ENCODE measurements at places on chromosomes 12 and 14.
A peak's percentile ranks its signal among the peaks of the same experiment; 100 is the strongest.

DNA sequence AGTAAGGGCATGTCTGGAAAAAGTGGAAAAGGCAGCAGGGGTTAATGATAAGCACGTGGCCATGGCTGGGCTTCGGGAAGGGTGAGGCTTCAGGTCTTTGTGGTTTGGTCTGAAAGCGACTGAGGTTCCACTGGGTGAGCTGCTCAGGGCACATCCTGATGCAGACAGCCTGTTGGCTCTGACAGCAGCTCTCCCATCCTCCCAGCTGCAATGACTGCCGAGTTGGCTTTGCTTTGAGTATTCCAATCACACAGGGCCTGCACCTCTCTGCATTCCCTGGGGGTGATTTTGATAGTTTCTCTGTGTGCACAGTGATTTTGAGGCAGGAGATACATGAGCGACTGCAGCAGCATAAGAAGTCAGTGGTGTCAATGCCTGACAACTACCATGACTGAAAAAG is 390.7 kb downstream of the APAF1 start:
- H3K27ac ChIP-seq, result no peak overlapping the region
- no peaks in the 10 kb centered on the region for H3K4me1 ChIP-seq
- DNase-seq, result no peak
- no peaks in the 10 kb centered on the region for H3K27me3 ChIP-seq

GRCh38 chr12:75725521-75726111 is 214.2 kb upstream of the KRR1 start:
- peaks cover 13% of the 10 kb centered on the region for H3K27me3 ChIP-seq
- H3K4me3 ChIP-seq, result no peak overlapping the region

DNA sequence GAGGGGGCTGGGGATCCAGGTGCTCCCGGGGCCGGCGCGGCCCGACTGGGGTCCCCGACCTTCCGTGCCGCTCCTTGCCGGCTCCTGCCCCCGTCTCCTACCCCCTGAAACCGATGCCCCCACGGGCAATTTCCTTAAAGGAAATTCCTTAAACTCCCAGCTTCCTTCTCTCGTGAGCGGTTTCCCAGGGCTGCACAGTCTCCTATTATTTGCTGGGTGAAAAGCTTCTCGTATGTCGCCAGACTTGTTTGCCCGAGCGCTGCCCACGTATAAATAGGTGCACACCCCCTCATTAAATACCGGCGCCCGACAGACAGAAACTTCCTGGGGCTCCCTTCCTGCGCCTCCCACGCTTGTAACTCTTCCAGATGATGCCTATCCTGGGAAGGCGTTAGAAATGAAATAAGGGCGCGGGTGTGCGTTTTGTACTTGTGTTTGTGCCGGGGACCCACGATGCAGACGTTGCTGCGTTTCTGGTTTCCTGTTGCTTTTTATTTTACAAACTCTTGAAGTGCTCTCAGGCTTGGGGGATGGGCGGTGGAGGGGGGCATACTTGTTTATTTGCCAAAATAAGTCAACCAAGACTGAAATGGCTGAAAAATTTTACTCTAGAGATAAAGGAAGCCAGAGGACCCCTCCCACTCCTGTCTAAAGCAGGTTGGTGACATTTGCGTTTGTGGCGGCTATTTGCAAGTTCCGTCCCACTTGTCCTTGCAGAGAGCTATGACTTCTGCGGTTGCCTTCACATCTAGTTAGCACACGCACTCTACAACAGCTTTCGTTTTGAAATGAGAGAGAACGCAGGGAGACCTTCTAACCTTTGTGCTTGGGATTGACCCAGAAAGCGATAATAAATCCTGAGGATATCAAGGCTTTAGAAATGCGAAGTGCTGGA is 1.0 kb downstream of the HIP1R start:
- peak; percentile 75 for DNase-seq
- peaks cover 3% of the 10 kb centered on the region for H3K36me3 ChIP-seq
- peaks cover 49% of the 10 kb centered on the region for H3K4me1 ChIP-seq
- H3K27ac ChIP-seq, result peak overlapping the region; percentile 74
- peak overlapping the region; percentile 99 for H3K4me3 ChIP-seq

GRCh38 chr14:73003681-73004080 is 23.2 kb downstream of the ZFYVE1 start:
- H3K4me3 ChIP-seq, result no peak overlapping the region
- H3K4me1 ChIP-seq, result peaks cover 13% of the 10 kb centered on the region
- H3K36me3 ChIP-seq, result peaks cover 1% of the 10 kb centered on the region

DNA sequence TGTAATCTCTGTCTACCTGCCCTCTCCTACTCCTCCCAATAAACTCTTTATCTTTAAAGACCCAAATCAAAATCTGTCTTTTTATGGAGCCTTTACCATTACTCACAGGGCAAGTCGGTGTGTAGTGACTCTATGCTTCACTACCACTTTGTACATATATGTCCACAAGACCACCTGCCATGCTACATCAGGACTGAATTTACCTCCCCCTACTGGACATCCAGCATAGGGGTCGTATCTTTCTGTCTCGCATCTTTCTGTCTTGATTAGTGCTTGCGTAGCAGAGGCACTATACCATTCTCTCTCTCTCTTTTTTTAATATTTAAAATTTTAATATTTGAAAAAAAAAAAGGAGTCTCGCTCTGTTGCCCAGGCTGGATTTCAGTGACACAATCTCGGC is 587.5 kb downstream of the SOX5 start:
- no peaks in the 10 kb centered on the region for H3K4me1 ChIP-seq
- no peak for DNase-seq
- no peak overlapping the region for H3K4me3 ChIP-seq

- H3K4me3 ChIP-seq, result no peak overlapping the region
- no peaks in the 10 kb centered on the region for H3K36me3 ChIP-seq
- H3K4me1 ChIP-seq, result peaks cover 29% of the 10 kb centered on the region
These were observed 16.5 kb downstream of the VASH1 start for GRCh38 chr14:76777721-76778120.

DNA sequence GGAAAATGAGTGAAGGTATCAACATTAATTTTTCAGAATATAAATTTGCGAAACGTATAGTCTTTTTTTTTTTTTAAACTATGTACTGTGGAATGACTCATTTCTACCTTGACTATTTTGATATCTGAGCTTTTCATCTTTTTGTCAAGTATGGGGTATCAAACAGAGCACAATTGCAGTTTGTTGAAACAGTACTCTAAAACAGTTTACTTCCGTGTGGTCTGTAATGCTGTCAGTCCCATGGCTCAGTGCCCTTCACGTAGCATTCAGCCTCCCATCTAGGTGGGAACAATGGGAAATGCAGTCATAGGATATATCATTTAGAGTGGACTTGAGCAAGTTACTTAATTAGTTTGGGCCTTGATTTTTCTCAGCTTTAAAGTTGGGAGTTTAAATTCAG is 139.5 kb downstream of the ERC1 start:
- H3K27me3 ChIP-seq, result no peaks in the 10 kb centered on the region
- no peak overlapping the region for H3K4me3 ChIP-seq
- no peak for DNase-seq
- H3K27ac ChIP-seq, result no peak overlapping the region
- H3K4me1 ChIP-seq, result peaks cover 31% of the 10 kb centered on the region

DNA sequence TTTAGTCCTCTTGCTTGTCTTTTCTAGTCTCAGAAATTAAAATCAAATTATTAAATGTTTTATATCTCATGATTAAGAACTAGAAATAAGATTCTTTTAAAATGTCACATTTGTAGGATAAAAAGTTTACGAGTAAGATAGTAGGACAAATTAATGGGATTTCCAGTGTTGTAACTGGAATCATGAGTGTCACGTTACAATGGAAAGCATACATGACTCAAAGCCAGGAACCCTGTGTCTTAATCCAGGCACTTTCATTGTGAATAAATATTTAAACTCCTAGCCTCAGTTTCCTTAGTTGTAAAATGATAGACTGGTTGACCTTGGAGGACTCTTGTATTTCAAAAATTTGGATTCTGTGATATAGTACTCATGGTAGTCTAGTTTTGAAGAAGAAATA is 84.9 kb downstream of the MIA2 start:
- H3K27me3 ChIP-seq, result no peaks in the 10 kb centered on the region
- no peak overlapping the region for H3K4me3 ChIP-seq
- no peak for DNase-seq
- H3K27ac ChIP-seq, result no peak overlapping the region
- H3K4me1 ChIP-seq, result no peaks in the 10 kb centered on the region
- peaks cover 6% of the 10 kb centered on the region for H3K36me3 ChIP-seq

DNA sequence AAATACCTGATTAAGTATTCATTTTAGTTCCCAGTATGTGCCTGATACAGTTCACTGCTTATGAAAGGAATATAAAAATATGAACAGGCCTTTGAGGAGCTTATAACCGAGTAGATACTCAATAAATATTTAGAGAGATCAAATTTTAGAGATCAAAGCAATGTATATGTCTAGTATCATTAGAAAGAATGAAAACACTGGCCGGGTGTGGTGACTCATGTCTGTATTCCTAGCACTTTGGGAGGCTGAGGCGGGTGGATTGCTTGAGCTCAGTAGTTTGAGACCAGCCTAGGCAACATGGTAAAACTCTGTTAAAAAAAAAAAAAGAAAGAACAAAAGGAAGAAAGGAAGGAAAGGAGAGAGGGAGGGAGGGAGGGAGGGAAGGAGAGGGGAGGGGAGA is 113.2 kb upstream of the EEA1 start:
- H3K36me3 ChIP-seq, result no peaks in the 10 kb centered on the region
- no peak overlapping the region for H3K4me3 ChIP-seq
- H3K27ac ChIP-seq, result peak overlapping the region; percentile 11
- no peaks in the 10 kb centered on the region for H3K4me1 ChIP-seq
- H3K27me3 ChIP-seq, result no peaks in the 10 kb centered on the region

DNA sequence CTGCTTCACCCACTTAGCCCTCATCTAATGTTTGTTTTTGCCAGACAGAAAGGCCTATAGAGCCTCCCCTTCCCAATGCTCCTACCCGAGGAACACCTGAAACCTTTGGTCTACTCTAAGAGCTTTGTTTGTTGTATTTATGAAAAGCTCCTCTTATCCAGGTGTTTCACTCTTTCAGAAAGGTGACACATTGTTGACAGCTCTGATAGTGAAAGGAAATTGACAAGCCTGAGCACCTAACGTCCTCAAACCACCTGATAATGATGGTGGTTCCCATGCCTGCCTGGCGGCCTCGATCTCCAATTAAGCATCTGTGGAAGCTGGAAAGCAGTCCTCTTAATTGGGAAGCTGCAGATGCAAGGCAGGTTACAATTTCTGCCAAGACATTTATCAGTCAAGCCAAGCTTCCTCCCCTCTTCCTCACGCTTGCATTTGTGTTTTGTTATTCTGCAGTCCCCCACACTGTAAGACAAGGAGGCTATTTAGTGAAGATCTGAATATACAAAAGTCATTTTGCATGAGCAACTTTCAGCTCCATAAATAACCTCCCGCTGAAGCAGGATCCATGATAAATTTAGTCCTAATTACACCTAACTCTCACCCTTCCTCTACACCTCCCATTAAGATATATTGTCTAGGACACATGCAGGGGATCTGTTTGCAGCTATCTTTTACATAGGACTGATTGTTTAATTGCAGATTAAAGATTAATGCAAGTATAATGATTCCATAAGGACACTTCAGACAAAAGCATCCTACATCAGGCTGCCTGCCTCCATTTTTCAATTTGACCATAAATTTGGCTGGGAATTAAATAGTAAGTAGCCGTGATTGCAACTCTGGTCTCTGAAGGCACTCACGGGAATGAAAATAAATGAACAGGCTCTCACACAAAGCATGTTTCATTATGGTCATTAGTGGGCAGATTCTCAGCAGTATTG is 288.6 kb downstream of the PDZRN4 start:
- H3K36me3 ChIP-seq, result no peaks in the 10 kb centered on the region
- DNase-seq, result no peak
- no peak overlapping the region for H3K4me3 ChIP-seq

GRCh38 chr14:72634691-72635616 is 258.9 kb downstream of the DPF3 start:
- H3K27me3 ChIP-seq, result peaks cover 8% of the 10 kb centered on the region
- no peak overlapping the region for H3K27ac ChIP-seq
- H3K4me3 ChIP-seq, result no peak overlapping the region
- H3K4me1 ChIP-seq, result no peaks in the 10 kb centered on the region

GRCh38 chr12:47023311-47023710 is 56.1 kb upstream of the PCED1B start:
- no peak overlapping the region for H3K27ac ChIP-seq
- DNase-seq, result no peak
- no peaks in the 10 kb centered on the region for H3K36me3 ChIP-seq
- no peak overlapping the region for H3K4me3 ChIP-seq
- H3K4me1 ChIP-seq, result peaks cover 6% of the 10 kb centered on the region

- no peak overlapping the region for H3K4me3 ChIP-seq
- H3K4me1 ChIP-seq, result no peaks in the 10 kb centered on the region
- peaks cover 44% of the 10 kb centered on the region for H3K27me3 ChIP-seq
- H3K27ac ChIP-seq, result no peak overlapping the region
These were observed 9.1 kb downstream of the TMEM233 start for GRCh38 chr12:119602734-119603094.

- no peaks in the 10 kb centered on the region for H3K27me3 ChIP-seq
- H3K4me1 ChIP-seq, result no peaks in the 10 kb centered on the region
- H3K36me3 ChIP-seq, result no peaks in the 10 kb centered on the region
- no peak overlapping the region for H3K4me3 ChIP-seq
- no peak for DNase-seq
These were observed 664.7 kb downstream of the NRXN3 start for GRCh38 chr14:78834766-78835451.

DNA sequence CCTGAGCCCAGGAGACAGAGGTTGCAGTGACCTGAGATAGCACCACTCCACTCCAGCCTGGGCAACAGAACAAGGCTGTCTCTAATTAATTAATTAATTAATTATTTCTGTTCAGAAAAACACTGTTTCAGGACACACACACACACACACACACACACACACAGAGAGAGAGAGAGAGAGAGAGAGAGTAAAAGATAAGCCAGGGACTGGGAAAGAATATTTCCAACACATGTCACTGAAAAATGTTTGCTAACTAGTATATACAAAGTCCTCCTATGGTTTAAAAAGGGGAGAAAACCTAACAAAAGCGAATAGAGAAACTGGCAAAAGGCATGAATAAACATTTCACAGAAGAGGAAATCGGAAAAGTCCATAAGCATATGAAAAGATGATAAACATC is 18.1 kb upstream of the LRIG3 start:
- H3K4me1 ChIP-seq, result no peaks in the 10 kb centered on the region
- H3K27me3 ChIP-seq, result no peaks in the 10 kb centered on the region
- H3K36me3 ChIP-seq, result no peaks in the 10 kb centered on the region
- H3K27ac ChIP-seq, result no peak overlapping the region
- no peak overlapping the region for H3K4me3 ChIP-seq
- DNase-seq, result no peak

DNA sequence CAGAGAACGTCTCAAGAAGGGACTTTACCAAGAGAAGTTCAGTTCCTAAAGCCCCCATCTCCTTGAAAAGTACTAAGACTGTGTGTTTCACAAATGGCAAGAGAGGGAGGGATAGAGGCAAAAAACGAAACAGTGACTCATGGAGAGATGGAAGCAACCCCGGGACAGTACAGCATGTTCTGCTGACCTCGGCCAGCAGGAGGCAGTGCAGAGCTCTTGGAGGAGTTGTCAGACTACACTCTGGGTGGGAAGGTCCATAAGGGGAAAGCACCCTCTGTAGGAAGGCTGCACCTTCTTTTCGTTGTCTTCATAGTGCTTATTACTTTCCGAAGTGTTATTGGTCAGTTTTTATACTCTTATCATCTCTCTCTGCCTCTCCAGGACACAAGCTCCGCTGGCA is 525.2 kb upstream of the CCDC196 start:
- no peaks in the 10 kb centered on the region for H3K36me3 ChIP-seq
- peaks cover 22% of the 10 kb centered on the region for H3K4me1 ChIP-seq
- H3K27me3 ChIP-seq, result no peaks in the 10 kb centered on the region

GRCh38 chr14:24576182-24576581 is at the start of gene CTSG:
Gene CTSG, minus strand, starts transcription at chr14:24576250. Its CDS starts 27 bp downstream, at chr14:24576223.
- DNase-seq, result no peak
- H3K4me3 ChIP-seq, result no peak within 1 kb of the TSS
- no peaks in the 10 kb centered on the region for H3K27me3 ChIP-seq
- H3K4me1 ChIP-seq, result no peaks in the 10 kb centered on the region
- H3K36me3 ChIP-seq, result no peaks in the 10 kb centered on the region
- no peak within 1 kb of the TSS for H3K27ac ChIP-seq

- no peak for DNase-seq
- H3K27me3 ChIP-seq, result no peaks in the 10 kb centered on the region
- no peaks in the 10 kb centered on the region for H3K4me1 ChIP-seq
- H3K4me3 ChIP-seq, result no peak overlapping the region
- H3K27ac ChIP-seq, result no peak overlapping the region
These were observed 352.0 kb downstream of the ZFP36L1 start for GRCh38 chr14:68440820-68441219.
